ENCODE measurements at places on chromosomes 3 and 15.
A peak's percentile ranks its signal among the peaks of the same experiment; 100 is the strongest.

GRCh38 chr3:47578691-47579632 is at the start of gene CSPG5:
Gene CSPG5, minus strand, starts transcription at chr3:47578865. Its CDS starts 172 bp downstream, at chr3:47578693.
- DNase-seq = peak; percentile 22

GRCh38 chr3:109631897-109632296 is 294.6 kb upstream of the DPPA4 start:
- no peak for DNase-seq

- no peak for DNase-seq
Observed at GRCh38 chr15:77778802-77779201, 146.1 kb upstream of the LINGO1 start.

GRCh38 chr3:144034715-144035290 is 63.2 kb downstream of the DIPK2A start:
- DNase-seq = no peak

GRCh38 chr3:30253832-30254231 is 352.6 kb upstream of the TGFBR2 start:
- no peak for DNase-seq

DNA sequence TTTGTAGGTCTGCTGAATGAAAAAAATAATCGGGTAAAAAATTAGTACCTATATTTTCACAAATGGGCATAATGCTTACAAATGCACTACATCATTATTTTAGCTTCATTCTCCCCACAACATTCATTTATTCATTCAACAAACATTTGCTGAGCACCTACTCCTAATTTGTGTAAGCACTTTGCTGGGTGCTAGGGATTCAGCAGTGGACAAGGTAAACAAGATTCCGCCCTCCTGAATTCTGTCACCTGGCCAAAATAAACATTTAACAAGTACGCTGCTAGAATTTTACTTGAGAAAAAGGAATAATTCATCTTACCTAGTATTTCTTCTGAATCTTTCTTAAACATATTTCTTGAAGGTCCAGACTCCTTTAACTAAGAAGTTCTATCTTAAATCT is 72.1 kb downstream of the TIGIT start:
- DNase-seq = no peak

GRCh38 chr3:43995547-43996378 is 245.9 kb upstream of the TOPAZ1 start:
- DNase-seq = no peak

All from hippocampal formation (tissue), 2 donors.